ENCODE measurements at places on chromosomes 5 and 9. TPM values are rescaled to one million over a fixed set of nuclear protein-coding genes. Genes with fewer than 3 reads are reported as not detected.

DNA sequence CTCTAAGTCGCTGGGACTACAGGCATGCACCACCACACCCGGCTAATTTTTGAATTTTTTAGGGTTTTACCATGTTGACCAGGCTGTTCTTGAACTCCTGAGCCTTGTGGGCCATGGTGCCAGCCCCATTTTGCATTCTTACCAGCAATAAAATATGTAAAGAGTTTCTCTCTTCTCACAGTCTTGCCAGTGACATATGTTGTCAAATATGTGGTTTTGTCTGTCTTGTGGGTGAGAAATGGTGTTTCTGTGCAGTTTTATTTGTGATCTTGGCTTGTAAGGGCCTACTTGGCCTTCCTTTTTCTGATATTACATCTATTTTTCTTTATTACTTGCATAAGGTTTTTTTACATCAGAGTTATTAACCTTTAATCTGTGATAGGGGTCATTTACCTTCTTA lies 47.1 kb downstream of the SPIN1 start:
- DNase-seq, result no peak
- no peak overlapping the region for H3K27ac ChIP-seq
- H3K27me3 ChIP-seq, result no peaks in the 10 kb centered on the region
- no peaks in the 10 kb centered on the region for H3K4me1 ChIP-seq
- no peaks in the 10 kb centered on the region for H3K36me3 ChIP-seq

Gene WNT8A
- total RNA-seq, result not detected

- no peak for DNase-seq
- H3K36me3 ChIP-seq, result no peaks in the 10 kb centered on the region
- no peaks in the 10 kb centered on the region for H3K4me1 ChIP-seq
- no peaks in the 10 kb centered on the region for H3K27me3 ChIP-seq
Measured at GRCh38 chr5:6527749-6528455, 79.2 kb downstream of the UBE2QL1 start.

DNA sequence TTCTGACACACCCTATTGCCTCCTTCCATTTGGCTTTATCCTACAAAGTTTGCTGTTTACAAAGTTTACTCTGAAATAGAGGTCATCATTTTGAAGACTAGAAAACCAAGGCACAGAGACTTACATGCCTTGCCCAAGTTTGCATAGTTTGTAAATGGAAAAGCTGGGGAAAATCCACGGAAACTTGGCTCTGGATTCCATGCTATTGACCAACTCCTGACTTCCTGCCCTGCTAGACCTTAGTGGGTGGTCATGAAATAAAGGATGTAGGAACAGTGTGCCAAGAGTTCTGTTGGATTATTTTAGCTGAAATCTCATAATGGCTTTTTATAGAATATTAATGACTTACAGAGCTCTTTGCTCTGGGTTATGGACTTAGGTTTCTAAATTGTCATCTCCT lies 69.5 kb downstream of the GRIA1 start:
- no peak for DNase-seq
- peaks cover 4% of the 10 kb centered on the region for H3K4me1 ChIP-seq
- no peak overlapping the region for H3K27ac ChIP-seq
- H3K36me3 ChIP-seq, result no peaks in the 10 kb centered on the region

GRCh38 chr5:149795360-149795759 lies 65.2 kb downstream of the PPARGC1B start:
- no peaks in the 10 kb centered on the region for H3K36me3 ChIP-seq
- H3K27ac ChIP-seq, result no peak overlapping the region
- no peak for DNase-seq
- H3K4me3 ChIP-seq, result no peak overlapping the region
- no peaks in the 10 kb centered on the region for H3K27me3 ChIP-seq

Measured in naive thymus-derived CD4-positive, alpha-beta T cell (primary cell).